Epithelial cell of esophagus (primary cell): ENCODE measurements at places on chromosomes 11 and 22.

- DNase-seq, result no peak
Observed at GRCh38 chr11:127943152-127943551, 644.2 kb downstream of the ETS1 start.

DNA sequence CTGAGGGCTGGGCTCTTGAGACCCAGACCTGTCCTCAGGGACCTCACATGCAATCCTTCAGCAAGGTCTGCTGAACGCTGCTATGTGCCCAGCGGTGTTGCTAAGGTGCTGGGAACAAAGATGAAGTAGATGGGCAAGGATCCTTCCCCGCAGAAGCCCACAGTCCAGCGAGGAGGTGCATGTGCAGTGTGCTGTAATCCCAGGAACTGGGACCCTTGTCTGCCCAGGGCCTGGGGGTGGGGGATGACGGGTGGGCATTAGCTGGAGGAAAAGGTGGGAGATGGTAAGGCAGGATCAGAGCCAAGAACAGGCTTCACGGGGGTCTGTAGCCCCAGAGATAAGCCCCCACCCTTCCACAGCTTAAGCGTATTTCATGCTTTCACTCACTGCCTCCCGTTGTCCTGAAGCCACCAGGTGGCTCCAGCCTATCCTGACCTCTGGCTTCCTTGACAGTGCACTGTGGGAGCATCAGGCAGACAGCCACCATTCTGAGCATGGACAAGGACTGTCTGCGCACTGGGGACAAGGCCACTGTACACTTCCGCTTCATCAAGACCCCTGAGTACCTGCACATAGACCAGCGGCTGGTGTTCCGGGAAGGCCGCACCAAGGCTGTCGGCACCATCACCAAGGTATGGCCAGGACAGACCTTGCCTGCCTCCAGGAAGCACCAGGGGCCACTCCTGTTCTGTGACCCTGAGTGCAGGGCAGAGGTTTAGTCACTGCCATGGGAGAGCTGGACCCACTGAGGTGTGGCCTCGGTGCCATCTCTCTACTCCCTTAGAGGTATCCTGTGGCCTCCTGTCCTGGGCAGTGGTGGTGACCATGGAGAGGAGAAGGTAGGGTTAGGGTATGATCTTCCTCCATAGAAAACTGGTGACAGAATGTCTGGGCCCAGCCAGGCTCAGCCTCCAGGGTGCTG, 22.0 kb downstream of the GTPBP1 start:
- DNase-seq, result no peak

DNA sequence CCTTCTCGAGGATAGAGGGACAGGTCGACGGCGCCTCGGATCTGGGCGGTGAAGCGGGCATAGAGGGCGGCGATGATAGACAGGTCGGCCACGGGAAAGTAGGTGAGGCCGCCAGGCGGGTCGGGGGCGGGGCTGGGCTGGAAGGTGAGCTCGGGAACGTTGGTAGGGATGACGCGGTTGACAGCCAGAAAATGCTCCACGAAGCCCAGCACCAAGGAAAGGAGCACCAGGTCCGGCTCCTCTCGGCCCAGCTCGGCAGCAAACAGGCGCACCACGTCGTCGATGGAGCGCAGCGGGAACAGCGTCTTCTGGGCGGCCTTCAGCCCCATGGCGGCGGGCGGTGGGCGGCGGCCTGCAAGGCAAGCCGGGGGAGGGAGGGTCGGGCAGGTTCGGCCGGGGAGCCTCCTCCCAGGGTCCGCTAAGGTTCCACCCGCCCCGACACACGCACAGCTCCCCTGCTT, 540 bp downstream of the MEN1 start:
- peak; percentile 77 for DNase-seq

DNA sequence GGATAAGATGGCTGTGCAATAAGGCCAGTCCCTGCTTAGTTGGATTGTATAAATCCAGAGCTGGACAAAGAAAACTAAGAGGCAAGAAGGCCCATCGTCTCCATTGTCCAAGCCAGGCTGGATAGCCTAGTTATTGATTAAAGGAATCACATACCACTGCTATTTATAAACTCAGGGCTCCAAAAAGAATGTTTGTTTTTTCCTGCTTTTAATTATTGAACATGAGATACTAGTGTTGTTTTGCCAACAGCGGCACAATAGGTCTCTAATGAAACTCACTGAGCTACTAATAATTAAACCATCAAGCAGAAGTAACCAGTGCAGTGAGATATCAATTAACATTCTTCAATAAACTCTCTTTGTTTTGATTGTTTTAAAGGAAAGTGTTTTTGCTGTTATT, 259.7 kb downstream of the INSC start:
- no peak for DNase-seq

- DNase-seq, result no peak
Observed at GRCh38 chr22:48335442-48336139, 1492.1 kb downstream of the BRD1 start.

DNA sequence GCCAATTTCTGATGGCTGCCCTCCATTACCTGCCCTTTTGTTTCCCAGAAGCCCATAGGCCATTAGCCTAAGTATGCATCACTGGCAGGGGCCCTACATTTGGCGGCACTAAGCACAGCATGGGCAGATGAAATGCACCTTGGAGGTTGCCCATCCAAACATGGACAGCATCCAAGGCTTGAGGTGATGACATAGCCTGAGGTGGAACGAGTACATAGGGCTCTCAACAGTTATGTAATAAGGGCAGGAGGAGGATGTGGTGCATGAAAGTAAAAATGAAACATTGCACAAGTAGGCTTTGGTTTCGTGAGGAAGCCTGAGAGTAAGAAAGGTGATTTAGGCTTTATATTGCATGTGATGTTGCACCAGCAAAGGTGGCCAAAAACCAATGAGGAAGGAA, 148.1 kb downstream of the FAM76B start:
- DNase-seq, result peak; percentile 64
